ENCODE measurements at places on chromosomes 3 and 15. TPM values are rescaled to one million over a fixed set of nuclear protein-coding genes. Genes with fewer than 3 reads are reported as not detected.

Gene ZNF710
- total RNA-seq, result 34.2 TPM

Gene LHFPL4
- not detected for total RNA-seq

Gene RTP4
- 3.9 TPM for total RNA-seq

DNA sequence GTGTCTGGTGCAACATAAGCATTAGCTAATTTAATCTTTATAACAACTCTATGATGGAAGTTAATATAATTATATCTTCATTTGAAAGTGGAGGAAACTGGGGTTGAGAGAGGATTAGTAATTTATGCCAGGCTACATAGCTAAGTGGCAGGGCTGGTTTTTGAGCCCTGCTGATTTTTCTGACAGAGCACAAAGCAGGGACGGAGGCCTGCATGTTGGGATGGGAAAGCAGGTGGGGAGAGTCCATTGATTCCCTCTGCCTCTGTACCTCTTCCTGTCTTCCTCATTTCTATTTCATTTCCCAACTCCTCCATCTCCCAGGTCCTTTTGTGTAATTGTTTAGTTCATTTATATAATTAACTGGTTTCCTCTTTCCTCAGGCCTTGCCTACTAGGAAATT lies 251.6 kb upstream of the ZPLD1 start:
- H3K4me1 ChIP-seq, result peaks cover 3% of the 10 kb centered on the region
- peaks cover 1% of the 10 kb centered on the region for H3K27me3 ChIP-seq
- H3K4me3 ChIP-seq, result no peak overlapping the region
- no peak for DNase-seq

Gene SLITRK3
- total RNA-seq, result not detected

- DNase-seq, result no peak
- no peak overlapping the region for H3K27ac ChIP-seq
- no peaks in the 10 kb centered on the region for H3K36me3 ChIP-seq
- no peak overlapping the region for H3K4me3 ChIP-seq
- H3K27me3 ChIP-seq, result peaks cover 3% of the 10 kb centered on the region
- H3K4me1 ChIP-seq, result no peaks in the 10 kb centered on the region
Measured at GRCh38 chr3:148914936-148915690, 50.0 kb downstream of the CPA3 start.
